Naive thymus-derived CD4-positive, alpha-beta T cell (primary cell): ENCODE measurements at places on chromosomes 16 and 17. TPM values are rescaled to one million over a fixed set of nuclear protein-coding genes. Genes with fewer than 3 reads are reported as not detected.
A peak's percentile ranks its signal among the peaks of the same experiment; 100 is the strongest.

GRCh38 chr16:89704281-89704680 is 2.8 kb upstream of the SPATA2L start:
- DNase-seq, result no peak

- no peak for DNase-seq
Observed at GRCh38 chr17:74945543-74945942, 9.8 kb downstream of the OTOP3 start.

- DNase-seq, result no peak
Observed at GRCh38 chr17:40522250-40522960, 21.0 kb upstream of the TNS4 start.

GRCh38 chr16:22192261-22193062 is 13.6 kb upstream of the EEF2K start:
- DNase-seq, result peak; percentile 82

GRCh38 chr17:8138374-8138671 is 13.9 kb downstream of the PER1 start:
- DNase-seq, result no peak

- DNase-seq, result no peak
Observed at GRCh38 chr17:68384471-68384870, 72.8 kb downstream of the WIPI1 start.

DNA sequence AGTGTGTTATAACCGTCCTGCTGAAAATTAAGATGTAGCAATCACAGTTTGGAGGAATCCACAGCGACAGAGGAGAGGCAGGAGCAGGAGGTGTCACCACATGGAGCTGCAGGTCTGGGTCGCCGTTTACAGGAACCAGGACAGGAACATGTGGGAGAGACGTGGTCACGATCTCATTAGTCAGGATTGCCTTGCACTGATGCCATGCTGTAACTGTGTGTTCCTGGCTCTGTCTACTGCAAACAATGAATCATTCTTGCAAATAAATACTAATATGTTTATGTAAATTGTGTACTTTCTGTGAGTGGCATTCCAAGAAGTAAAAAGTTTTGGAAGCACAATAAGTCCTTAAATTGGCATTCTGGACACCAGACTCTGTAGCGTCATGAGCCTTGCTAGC is 271.8 kb downstream of the CPPED1 start:
- no peak for DNase-seq

GRCh38 chr17:62572888-62573401 is 54.5 kb upstream of the MRC2 start:
- no peak for DNase-seq

DNA sequence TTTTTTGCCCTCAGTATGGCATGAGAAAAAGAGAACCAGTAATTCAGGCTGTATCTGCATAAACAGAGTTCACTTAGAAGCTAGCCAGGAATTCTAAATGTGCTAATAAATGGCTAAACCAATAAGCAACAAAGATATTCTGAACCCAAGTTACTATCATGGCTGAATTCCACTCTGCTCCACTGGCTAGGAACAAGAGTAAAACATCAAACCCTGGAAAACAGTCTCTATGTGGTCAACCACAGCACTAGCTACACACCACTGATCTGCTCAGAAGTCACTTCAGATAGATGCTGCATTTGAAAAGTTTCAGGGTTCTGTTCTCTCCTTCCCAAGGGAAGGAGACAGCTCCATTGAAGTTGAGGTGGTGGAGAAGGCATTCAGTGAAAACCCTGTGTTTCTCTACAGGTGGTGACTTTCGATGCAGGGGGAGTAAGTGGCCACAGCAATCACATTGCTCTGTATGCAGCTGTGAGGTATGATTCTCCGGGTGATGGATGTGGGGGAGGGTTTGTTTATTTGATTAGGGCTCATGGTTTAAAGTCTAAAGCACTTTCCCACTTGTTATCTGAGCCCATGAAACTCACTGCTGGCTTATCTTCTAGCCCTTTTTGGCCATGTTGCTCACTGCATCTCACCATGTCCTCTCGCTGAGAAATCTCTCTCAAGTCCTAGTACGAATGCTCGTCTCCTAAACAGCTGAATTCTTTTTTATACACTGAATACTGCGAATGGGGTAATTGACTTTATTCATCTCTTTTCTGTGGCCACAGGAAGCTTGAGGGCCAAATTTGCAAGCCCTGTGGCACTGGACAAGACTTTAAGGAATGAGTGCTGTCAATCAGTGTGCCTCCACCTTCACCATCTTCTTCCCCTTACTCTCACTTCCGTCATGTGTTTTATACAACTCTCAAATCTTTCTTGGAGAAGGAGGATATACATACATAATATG is 39.9 kb downstream of the CENPV start:
- no peak for DNase-seq

DNA sequence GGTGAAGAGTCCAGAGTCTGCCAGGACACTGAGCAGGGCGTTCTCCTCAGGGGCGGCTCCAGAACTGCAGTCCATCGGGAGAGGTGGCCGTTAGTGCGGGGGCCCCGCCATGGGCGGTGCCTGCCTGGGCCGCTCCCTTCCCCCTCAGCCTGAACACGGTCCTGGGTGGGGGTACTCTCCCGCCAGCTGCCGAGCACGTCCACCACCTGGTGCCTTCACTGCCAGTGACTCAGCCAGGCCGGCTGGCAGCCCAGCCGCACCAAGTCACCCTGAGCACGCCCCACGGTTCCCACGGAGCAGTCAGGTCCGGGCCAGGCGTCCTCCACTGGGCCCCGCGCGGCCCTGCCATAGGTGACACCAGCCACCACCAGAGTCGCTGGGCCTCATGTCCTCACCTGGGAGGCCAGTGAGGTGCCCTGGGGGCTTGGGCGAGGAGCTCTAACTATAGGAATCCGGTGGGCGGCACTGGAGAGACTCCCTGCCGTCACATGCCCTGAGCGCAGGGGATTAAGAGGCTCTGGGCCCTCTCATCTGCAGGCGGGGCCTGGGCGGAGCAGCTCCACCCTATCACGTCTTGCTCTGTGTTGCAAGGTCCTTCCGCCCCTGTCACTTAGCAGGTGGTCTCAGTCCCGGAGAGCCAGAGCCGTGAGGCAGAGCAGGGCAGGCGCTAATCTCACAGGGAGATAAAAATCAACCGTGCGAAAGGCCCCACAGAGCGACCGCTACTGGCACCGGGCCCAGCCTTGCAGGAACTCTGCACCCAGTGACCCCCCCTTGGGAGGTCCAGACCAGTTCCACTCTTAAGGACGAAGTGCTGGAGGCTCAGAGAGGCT is 14.3 kb downstream of the PIEZO1 start:
- no peak for DNase-seq

DNA sequence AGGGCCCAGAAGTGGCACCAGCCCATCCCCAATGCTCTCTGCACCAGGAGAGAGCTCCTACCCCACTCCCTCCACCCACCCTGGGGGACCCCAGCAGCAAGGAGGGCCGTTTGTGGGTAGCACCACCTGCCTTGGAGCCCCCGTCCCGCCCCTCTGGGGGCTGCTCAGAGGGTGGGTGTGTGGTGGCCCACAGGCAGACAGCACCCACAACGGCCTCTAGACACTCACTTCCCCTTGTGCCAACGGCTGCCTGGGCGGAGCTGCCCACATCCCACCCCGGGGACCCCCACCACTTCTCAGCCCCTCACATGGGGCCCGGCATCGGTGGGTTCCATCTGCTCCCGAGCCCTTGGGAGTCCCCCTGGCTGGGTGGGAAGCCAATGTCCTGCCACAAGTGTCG is 33.3 kb downstream of the BAHCC1 start:
- no peak for DNase-seq

GRCh38 chr16:66414891-66415290 is 12.2 kb upstream of the BEAN1 start:
- no peak for DNase-seq

Gene TERB1
- not detected for polyA plus RNA-seq

Gene SLC12A3
- not detected for polyA plus RNA-seq

Gene CD300H
- polyA plus RNA-seq, result not detected
